Cardiac fibroblast (primary cell): ENCODE measurements at places on chromosomes 7 and 10.

DNA sequence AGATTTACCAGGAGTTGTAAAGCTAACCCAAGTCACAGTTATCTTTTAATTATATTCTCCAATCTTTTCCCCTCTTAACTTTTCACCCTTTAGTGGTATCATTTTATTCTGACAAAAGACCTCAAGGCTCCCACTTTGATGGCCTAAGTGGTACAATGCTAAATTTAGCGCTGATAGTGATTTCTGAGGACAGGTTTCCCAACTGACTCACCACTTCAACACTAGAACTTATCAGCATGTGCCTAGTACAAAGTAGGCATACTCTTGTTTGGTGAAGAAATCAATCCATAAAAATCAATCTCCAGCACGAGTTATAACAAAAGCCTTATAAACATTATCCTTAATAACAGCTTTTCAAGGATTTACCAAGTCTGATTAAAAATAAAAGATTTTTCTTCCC lies 7.5 kb downstream of the SNX13 start:
- no peak for DNase-seq

DNA sequence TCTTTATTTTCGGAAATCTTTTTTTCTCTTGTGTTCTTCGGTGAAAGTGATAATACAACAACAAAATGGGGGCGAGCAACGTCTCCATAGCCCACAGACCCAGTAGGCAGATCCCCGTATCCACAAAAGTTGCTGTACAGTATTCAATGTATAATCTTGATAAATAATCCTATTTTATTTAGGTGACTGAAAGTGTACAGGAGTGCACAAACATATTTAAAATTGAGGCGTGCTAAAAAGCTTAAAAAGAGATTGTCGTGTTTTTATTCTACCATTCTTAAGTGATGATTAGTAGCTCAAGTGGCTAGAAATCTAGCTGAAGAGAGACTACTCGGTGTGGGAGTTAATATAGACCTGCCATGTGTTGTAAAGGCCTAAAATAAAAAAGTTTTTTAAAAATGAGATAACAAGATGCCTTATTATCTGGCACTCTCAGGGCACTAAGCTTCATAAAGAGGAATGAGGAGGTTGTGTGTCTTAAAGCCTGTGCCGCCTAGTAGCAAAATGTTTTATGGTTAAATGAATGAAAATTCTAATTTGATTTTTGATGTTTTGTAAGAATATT lies 1.6 kb downstream of the CAPZA2 start:
- DNase-seq: no peak

- no peak for DNase-seq
Observed at GRCh38 chr7:26390016-26390415, 98.4 kb downstream of the SNX10 start.

- no peak for DNase-seq
Observed at GRCh38 chr7:93060865-93061264, 56.9 kb downstream of the SAMD9 start.

DNA sequence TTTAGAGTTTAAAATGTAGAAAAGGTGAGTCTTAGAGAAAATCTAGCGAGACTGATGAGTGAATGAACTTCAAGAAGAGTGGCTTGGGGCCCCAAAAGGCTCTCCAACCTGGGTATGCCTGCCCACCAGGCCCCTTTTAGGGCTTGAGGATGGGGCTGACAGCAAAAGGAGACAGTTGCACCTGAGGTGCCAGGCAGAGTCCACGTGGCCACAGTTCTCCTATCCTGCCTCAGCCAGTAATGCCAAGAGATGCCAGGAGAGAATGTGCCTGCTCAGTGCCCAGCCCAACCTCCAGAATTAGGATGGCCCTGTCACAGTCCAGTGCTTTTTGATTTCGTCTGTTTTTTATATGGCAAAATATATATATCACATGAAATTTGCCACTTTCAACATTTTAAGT lies 156.5 kb downstream of the SLIT1 start:
- no peak for DNase-seq
